ENCODE measurements at places on chromosomes 4 and X.

DNA sequence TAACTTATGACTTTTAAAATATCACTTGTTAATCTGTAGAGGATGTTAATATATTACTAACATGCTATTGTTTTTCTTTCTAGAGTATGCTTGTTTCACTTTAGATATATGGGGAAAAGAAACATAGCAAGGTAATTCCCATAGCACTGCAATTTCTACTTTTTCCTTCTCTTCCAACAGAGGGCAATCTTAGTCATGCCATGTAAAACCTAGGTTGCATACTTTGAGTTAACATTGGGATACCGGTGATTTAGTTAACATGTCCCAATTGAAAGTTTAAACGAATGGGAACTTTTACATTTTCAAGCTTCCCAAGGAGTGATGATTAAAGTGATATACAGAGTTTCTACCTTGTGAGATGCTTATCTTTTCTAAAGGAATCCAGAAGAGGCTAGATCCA is 89.4 kb upstream of the IL13RA1 start:
- no peak for DNase-seq

DNA sequence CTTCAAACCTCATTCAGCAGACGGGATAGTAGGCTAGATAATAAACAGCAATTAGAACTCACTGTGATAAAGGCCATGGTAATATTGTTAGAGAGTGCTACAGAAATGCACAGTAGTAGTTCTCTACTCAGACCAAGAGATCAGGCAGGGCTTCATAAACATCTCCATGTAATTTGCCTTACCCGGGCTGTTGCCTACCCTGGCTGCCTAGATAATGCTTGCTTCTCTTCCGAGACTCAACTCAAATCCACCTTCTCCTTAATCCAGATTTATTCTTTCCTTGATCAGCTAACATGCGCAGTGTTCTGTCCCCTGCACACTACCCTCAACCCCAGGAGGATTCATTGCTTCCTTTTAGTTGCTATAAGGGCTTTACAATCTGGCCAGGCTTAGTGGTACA is 21.8 kb downstream of the ANK2 start:
- DNase-seq, result no peak

- no peak for DNase-seq
Measured at GRCh38 chr4:114027596-114027995, 48.1 kb upstream of the ARSJ start.

DNA sequence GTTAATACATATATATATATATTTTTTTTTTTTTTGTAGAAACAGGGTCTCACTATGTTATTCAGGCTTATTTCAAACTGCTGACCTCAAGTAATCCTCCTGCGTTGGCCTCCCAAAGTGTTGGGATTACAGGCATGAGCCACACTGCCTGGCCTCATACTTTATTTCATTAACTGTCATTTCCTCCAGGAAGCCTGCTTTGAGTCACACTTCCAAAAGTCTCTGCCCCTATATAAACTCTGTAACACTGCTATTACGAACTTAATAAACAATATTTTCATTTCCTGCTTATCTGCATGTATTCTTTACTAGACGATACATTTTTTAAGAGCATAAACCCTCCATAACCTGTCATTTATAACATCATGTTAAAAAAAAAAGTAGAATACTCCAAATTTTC is 167.2 kb downstream of the WDFY3 start:
- no peak for DNase-seq

- no peak for DNase-seq
Measured at GRCh38 chr4:140268186-140268841, 105.1 kb upstream of the SCOC start.

GRCh38 chrX:91257388-91257787 is 177.3 kb upstream of the PABPC5 start:
- DNase-seq, result no peak

- DNase-seq, result no peak
Measured at GRCh38 chrX:105266456-105266855, 46.0 kb upstream of the TEX13A start.

DNA sequence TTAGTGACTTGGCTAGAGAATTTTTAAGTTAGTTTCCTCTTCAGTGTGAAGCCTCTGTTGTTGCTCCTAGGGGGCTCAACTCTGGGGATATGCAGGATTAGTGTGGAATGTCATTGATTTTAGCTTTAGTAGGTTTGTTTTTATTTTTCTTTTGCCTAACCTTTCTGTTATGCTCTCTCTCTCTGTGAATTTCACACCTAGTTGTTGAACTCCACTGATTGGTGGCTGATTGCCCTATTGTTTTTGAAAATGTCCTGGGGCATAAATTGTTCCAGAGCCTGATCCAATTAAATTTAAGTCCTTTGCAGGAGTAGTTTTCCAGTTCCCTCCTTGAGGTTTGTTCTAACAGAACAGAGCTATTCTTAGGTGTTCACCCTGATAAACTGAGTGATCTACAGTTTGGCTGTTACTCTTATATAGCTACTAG is 393.3 kb upstream of the CTSO start:
- no peak for DNase-seq

DNA sequence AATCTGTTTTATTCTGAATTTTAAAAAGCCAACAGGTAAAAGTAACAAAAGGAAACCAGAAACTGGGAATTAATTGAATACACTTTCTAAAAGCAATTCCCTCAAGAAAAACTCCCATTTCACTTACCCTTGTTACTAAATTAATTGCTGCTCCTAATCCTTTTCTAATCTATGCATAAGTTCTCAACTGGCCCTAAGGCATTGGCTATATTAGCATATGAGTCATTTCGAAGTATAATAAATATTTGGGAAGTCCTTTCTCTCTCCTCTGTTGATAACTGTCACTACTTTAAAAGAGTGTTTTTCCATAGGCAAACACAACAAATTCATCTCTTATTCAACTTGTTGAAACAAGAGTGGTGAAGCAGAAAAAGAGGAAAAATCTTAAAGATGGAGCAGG is 486.5 kb upstream of the HTR2C start:
- DNase-seq, result no peak

GRCh38 chr4:8728536-8729407 is 136.2 kb downstream of the CPZ start:
- peak; percentile 58 for DNase-seq

DNA sequence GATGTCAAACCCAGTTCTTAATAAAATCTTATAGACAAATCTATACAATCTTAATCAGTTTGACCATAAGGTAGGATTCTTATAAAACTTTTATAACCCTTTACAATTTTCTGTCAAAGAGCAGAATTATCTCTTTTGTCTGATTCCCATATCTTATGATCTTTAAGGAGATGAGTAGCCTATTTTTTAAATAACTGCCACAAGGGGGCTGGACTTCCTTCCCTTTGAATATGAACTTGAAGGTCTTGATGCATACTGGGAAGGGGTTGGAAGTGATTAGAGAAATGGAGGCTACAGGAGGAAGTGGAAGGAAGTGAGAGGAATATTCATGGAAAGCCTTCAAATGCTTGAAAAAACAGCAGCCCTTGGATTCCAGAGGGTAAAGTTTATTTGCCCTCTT is 111.1 kb downstream of the APOOL start:
- DNase-seq, result no peak

DNA sequence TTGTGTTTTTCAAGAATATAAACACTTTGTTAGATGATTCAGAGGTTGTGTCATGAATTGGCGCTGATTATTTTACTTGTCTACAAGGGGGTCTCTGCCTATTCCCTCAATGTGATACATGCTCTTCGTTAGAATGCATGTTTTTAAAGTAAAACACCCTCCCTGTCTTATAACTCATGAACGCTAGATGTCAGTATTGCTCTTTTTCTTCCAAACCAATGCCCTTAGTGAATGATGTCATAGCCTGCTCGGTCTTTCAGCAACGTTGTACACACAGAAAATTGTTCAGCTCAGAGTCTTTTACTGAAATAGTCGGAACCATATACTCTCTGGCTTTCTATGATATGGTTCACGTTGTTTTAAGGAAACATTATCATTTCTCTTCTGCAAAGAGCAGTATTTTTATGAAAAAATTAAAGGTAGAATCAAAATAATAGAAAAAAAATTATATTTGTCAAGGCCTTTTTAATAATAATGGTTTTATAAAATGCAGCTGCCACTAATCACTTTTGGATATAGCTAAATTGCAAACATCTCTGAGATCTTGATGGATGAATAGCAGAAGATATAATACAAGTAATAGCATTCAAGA is 292.9 kb downstream of the TLL1 start:
- DNase-seq, result no peak

DNA sequence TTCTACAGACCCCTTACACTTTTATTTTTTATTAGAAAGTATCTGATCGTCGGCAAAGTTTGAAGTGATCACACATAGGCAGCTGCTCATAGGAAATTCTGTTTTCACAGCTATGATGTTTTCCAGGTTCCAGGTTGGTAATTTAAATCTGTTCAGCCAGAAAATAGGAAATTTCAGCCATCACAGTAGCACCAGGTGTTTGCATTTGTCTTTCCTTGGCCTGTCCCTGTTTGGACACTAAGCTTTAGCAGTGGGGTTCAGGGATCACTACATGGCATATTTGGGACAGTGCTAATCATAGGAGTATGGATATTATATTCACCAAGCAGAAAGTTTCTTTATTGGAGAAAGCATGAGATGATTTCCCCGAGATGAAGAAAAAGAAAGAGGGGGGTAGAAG is 92.9 kb downstream of the ANK2 start:
- DNase-seq, result no peak

DNA sequence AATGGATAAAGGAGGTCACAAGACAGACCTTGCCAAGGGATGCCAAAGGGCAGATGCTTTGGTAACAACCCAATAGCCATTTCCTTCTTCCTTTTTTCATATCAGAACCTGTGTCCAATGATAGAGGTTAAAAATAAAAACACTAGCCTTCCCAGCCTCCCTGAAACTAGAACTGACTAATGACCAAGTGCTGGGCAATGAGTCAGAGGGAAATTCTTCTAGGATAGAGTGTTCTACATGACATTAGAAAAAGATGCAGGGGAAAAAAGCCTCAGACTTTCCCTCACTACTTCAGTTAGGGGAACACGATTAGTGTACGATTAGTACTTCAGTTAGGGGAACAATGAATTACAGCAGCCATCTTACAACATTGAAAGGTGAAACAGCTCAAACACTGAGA is 29.3 kb upstream of the FAM47C start:
- no peak for DNase-seq

DNA sequence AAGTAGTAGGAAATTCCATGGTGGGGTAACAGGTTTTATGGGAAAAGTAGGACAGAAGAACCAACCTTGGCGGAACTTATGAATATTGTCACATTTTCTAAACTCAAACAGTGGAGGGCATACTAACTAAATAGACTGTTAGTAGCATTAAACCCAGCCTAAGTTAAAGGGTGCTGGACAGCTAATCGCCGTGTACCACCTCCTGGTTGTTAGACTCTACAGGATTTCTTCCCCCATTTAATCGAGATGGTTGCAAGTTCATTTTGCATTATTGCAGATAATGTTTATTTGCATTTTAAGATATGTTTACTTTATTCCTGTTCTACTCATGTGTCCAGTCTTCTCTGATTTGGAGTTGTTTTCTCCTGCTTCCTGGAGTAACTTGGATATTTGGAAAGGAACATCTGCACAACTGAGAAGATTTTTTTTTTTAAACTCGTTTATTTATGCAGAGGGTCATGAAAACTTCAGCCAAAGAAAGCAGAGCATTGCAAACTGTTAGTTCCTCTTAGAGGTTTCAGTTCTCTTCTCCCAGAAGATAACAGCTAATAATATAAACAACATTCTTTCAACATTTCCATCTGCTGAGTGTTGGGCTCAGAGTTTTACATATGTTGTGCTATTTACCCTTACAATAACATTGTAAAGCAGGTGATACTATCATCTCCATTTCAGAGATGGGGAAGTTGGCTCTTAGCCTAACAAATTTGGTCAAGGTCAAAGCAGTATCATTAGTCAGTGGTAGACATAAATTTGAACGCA is 51.5 kb upstream of the TBC1D9 start:
- DNase-seq, result no peak

DNA sequence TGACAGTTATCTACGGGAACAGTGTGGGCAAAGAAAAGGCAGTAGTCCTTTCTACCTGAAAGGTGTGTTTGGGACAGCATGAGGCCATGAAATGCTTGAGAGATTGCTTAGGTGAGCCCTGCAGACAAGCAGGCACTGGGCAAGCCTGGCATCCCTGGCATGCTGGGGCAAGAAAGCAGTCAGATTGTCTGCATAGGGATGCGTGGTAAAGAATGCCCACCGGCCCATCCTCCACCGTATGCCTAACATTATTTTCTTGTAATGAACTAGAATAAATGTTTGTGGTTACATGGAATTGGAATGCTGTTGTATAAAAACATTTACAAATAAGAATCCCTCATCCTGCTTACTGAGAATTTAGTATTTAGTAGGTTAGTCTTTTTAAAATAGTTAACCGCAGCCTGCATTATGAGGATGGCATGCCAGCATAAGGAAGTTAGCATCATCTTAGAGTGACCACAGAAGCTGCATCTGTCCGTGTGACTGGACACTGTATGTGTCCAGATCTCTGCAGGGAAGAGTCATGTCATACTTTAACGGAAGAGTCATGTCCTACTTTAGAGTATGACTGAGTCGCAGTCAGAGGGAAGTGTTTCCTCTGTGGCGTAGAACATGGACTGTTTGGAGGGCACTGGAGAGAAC is 18.9 kb downstream of the ZBTB49 start:
- no peak for DNase-seq

DNA sequence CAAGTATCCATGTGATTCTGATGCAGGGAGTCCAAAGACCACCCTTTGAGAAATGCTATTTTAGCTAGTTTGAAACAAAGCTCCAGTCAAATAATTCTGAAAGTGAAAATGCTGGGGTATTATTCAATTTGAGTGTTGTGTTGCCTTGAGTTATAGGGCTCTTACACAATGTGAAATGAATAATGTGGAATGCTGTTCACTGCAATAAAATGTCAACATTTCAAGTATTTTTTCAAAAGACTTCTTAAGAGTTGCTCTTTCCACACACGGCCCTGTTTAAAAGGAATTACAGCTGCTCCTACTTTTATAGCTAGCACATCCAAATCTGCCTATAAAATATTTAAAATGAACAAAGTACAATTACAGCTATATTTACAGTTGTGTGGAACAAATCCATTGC is 27.5 kb upstream of the PLS3 start:
- no peak for DNase-seq

DNA sequence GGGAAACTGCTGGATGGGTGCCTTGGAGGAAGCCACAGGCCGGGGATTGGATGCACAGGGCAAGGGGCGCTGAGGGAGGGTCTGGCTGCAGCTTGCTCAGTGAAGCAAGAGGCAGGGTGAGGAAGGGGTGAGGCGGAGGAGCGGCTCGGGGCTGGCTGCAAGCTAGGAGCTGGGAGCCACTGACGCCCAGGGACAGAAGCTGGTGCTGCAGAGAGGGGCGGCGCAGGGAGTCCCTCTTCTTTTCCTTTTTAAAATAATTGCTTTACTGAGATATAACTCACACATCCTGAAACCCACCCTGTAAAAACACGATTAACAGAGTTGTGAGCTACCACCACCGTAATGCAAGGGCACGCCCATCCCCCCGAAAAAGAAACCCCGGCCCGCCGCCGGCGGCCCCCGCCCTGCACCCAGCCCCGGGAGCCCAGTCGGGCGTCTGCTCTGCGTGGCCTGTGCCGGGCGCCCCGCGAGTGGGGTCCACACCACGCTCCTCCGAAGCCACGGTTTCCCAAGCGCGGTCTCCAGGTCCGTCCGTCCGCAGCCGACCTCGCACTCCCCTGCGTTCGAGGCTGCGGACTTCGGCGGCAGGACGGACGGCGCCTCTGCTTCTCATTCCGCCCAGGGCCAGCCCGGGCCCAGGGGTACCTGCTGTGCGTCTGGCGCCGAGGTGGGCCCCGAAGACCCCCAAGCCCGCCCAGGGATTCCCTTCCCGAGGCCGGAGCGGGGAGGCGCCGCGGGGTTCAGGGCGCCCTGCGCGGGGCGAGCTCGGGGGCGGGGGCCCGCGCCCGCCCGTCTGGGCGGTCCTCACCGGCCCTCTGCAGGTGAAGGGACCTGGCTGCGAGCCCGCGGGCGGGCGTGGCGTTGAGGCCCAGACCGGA is 866 bp upstream of the UVSSA start:
- peak; percentile 82 for DNase-seq

GRCh38 chrX:150361070-150361776 is 1.9 kb upstream of the MAMLD1 start:
- DNase-seq, result peak; percentile 53

Measured in coronary artery (tissue), 2 donors.